ENCODE measurements at places on chromosomes 13 and 19.

DNA sequence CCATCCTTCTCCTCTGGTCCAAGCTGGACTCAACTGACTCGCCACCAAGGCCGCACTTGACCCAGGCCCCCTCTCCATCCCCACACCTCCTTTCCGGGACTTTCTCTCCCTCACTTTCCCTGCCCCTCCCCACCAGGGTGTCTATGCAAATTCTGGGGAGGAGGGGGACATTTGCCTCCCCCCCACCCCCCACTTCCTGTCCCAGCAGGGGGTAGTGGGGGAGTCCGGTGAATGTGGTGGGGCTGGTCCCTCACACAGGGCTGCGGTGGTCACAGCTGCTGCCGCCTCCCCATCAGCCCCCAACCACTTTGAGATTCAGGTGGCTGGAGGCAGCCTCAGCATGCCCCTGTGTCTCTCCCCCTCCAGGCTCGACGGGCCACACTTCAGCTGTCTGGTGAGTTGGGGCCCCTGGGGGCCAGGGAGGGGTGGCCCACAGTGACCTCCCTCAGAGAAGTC is 870 bp downstream of the SPIB start:
- DNase-seq = no peak

GRCh38 chr19:40337107-40337506 is 11.1 kb downstream of the C19orf47 start:
- no peak for DNase-seq

- DNase-seq = no peak
Observed at GRCh38 chr19:58091251-58091995, 6.6 kb downstream of the ZSCAN18 start.

DNA sequence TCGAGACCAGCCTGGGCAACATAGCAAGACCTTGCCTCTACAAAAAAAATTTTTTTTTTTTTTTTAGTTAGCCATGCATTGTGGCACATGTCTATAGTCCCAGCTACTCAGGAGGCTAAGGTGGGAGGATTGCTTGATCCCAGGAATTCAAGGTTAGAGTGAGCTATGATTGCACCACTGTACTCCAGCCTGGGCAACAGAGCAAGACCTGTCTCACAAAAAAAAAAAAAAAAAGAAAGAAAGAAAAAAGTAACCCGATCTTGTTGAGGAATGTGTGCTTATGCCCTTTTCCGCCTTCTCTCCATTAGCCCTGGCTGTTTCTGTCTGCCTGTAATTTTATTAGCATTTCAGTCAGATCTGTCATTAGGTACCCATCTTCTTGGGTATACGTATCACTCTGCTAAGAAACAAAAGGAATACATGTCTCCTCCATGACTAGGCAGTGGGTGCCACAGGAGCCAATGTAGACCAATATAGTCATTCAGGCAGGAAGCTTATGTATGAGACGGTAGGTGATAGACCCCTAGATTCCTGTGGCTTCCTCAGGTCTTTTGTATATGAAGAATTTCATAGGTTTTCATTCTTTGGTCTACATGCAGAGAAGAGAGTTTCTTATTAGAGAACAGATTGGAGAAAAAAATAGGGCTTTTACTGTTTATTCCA is 59.6 kb upstream of the NPAS1 start:
- DNase-seq = no peak

Measured in GM12892 (cell line).